ENCODE measurements at places on chromosomes 7 and 10.

DNA sequence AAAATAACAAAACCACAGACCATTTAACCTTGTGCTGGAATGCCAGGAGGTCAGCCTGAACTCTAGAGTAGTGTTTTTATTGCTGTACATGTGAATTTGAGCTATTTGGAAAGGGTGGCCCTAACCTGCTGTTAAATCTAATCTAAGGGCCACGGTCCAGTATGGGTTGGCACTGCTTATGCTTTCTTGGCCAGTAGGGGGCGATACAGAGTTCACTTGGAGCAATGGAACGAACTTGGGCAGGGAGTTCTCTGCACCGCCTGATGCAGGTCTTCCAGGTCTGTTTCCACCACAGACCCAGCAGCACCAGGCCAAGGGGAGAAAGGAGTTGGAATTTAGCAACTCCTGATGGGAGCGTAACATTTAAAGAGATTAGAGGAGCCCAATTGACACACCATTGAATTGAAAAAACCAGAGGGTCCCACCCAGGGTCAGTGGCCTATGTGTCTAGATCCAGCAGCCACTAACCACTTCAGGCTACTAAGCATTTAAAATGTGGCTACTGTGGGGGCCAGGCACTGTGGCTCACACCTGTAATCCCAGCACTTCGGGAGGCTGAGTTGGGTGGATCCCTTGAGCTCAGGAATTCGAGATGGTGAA, 75.7 kb upstream of the EFCAB10 start:
- H3K4me1 ChIP-seq = peaks cover 26% of the 10 kb centered on the region
- H3K36me3 ChIP-seq = peaks cover 65% of the 10 kb centered on the region
- no peak overlapping the region for H3K4me3 ChIP-seq
- no peak overlapping the region for H3K27ac ChIP-seq

- peaks cover 34% of the 10 kb centered on the region for H3K4me1 ChIP-seq
- H3K4me3 ChIP-seq = no peak overlapping the region
- no peaks in the 10 kb centered on the region for H3K36me3 ChIP-seq
- no peaks in the 10 kb centered on the region for H3K27me3 ChIP-seq
- no peak for DNase-seq
Measured at GRCh38 chr7:115274-115911, 77.0 kb upstream of the FAM20C start.

DNA sequence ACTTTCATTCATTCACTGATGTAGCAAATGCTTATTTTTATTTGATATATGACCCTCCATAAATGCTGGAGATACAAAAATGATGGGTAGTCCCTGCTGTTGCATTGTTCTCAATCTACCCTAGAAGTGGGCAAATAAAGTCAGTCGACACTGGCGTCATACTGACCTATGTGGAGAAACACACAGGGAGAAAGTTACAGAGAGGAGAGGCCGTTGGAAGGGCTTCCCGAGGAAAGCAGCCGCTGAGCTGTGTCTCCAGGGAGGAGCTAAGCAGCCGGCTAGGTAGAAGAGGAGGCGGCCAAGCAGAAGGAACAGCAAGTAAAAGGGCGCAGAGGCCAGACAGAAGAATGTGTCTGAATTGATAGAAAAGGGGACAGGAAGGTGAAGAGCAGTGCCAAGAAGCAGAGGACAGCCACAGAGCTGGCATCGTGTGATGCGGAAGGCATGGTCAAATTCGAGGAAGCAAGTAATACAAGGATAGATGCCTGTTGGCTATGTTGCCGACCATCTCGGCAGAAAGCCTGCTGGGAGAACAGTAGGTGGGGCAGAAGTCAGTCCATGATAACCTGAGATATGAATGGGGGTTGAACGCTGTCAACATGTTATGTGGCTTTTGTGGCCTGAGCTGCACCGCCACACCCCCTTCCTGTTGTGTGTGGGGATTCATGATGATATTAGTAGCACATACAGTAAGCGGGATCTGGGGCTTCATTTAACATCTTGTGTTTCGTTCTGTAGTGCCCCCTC, 25.9 kb downstream of the ST8SIA6 start:
- no peak for DNase-seq
- no peaks in the 10 kb centered on the region for H3K36me3 ChIP-seq
- no peak overlapping the region for H3K27ac ChIP-seq
- peaks cover 27% of the 10 kb centered on the region for H3K27me3 ChIP-seq
- H3K4me1 ChIP-seq = no peaks in the 10 kb centered on the region
- H3K4me3 ChIP-seq = no peak overlapping the region

DNA sequence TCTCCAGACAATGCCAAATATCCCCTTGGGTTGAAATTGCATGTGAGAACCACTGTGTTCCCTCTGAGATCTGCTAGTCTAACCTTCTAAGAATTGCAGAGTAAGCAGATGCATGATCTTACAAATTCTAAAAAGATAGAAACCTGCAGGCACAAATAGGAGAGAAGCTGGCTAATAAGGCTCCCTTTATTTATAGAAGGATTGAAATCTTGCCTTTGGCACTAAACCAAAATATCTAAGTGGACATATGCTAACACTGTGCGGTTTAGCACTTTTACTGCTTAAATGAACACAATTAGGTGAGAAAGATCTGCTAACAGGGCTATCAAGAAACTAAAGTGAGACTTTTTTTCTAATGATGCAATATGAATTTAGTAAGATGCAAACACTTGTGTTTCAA, 225.5 kb downstream of the DOCK4 start:
- no peaks in the 10 kb centered on the region for H3K4me1 ChIP-seq
- H3K27ac ChIP-seq = no peak overlapping the region
- no peak overlapping the region for H3K4me3 ChIP-seq
- H3K36me3 ChIP-seq = peaks cover 26% of the 10 kb centered on the region

- no peaks in the 10 kb centered on the region for H3K4me1 ChIP-seq
- H3K36me3 ChIP-seq = no peaks in the 10 kb centered on the region
- no peak for DNase-seq
Measured at GRCh38 chr7:144759653-144760052, 76.2 kb downstream of the TPK1 start.

- no peaks in the 10 kb centered on the region for H3K36me3 ChIP-seq
- no peak for DNase-seq
- no peaks in the 10 kb centered on the region for H3K27me3 ChIP-seq
- H3K27ac ChIP-seq = no peak overlapping the region
- no peak overlapping the region for H3K4me3 ChIP-seq
Measured at GRCh38 chr7:92436612-92437445, 10.5 kb upstream of the GATAD1 start.

DNA sequence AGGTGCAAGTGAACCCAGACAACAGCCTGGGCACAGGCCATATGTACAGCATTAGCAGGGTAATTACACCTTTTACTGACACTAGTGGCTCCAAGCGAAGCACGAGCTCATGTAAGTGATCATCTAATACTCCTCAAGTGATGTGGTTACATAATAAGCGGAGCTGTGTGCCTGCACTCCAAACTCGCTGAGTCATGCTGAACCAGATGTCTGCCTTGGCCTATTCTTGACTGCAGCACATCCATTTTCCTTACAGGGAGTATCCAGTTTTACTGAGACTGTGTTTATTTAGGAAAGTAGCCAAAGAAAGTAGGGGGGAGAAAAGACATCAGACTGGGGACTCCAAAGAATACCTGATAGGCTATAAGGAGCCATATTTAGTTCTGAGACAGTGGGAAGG, 90.1 kb downstream of the GRM3 start:
- H3K27me3 ChIP-seq = no peaks in the 10 kb centered on the region
- no peaks in the 10 kb centered on the region for H3K4me1 ChIP-seq
- no peak overlapping the region for H3K4me3 ChIP-seq
- H3K27ac ChIP-seq = no peak overlapping the region
